H1 (cell line): ENCODE measurements at places on chromosomes 2 and 18. TPM values are rescaled to one million over a fixed set of nuclear protein-coding genes. Genes with fewer than 3 reads are reported as not detected.

The TLX2 gene
- 0.15 and 0.17 TPM in 2 replicates for total RNA-seq

The GPR75 gene
- total RNA-seq, result 3.5 and 4.1 TPM in 2 replicates

The HRH4 gene
- total RNA-seq, result not detected in 2 replicates

The SERPINB2 gene
- total RNA-seq, result not detected in 2 replicates

The UCN gene
- not detected in 2 replicates for total RNA-seq

The ASB18 gene
- not detected in 2 replicates for total RNA-seq

The C2orf66 gene
- not detected in 2 replicates for total RNA-seq

The CCDC74A gene
- total RNA-seq, result 14.9 and 18.1 TPM in 2 replicates

The REG3G gene
- not detected in 2 replicates for total RNA-seq

The LDLRAD4 gene
- 1.2 and 1.4 TPM in 2 replicates for total RNA-seq

The PRKAG3 gene
- total RNA-seq, result not detected in 2 replicates

The REG1B gene
- total RNA-seq, result not detected in 2 replicates

The SPTBN1 gene
- 174 and 180 TPM in 2 replicates for total RNA-seq

The EFEMP1 gene
- 14.0 and 15.5 TPM in 2 replicates for total RNA-seq

The THUMPD2 gene
- 15.5 and 17.0 TPM in 2 replicates for total RNA-seq

The IL36RN gene
- total RNA-seq, result not detected in 2 replicates

The HOXD12 gene
- not detected in 2 replicates for total RNA-seq

The PRR30 gene
- not detected in 2 replicates for total RNA-seq

The GBX2 gene
- total RNA-seq, result 0.89 and 1.2 TPM in 2 replicates

The STAT4 gene
- total RNA-seq, result 0.63 and 0.80 TPM in 2 replicates

The CPO gene
- 1.3 and 1.9 TPM in 2 replicates for total RNA-seq

The EIF2AK3 gene
- total RNA-seq, result 22.7 and 22.8 TPM in 2 replicates

The PHOSPHO2 gene
- 8.5 and 9.5 TPM in 2 replicates for total RNA-seq

The RAD51AP2 gene
- 0.08 and 0.20 TPM in 2 replicates for total RNA-seq

The FAM228B gene
- 3.2 and 3.5 TPM in 2 replicates for total RNA-seq
